ENCODE measurements at places on chromosomes 5 and 9.
A peak's percentile ranks its signal among the peaks of the same experiment; 100 is the strongest.

DNA sequence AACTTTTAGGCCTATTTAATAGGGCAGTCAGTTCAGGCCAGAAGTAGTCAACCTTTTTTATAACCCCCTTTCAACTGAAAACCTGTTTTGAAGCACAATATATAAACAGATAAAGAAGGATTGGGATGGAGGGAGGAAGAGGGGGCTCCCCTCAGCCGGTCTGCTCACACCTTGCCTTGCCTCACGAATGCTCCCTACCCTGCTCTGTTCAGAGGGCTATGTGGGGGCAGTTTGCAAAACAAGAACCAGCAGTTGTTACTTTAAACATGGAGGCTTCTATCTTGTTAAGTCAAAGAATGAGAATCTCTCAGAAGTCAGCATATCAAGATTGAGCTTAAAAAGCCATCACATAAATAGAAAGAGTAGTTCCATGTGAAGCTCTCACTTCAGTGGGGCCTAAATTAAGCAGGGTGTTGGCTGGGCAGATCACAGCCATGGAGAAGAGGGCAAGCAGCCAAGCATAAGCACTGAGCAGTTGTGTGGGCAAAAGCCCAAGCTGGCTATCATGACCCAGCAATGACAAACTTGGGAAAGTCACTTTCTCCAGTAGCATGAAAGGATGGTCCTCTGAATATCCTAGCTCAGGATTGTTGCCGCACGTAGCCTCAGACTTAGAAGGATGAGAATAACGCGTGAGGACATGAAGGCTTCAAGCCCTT, 70.6 kb downstream of the ALDH1A1 start:
- DNase-seq, result no peak

DNA sequence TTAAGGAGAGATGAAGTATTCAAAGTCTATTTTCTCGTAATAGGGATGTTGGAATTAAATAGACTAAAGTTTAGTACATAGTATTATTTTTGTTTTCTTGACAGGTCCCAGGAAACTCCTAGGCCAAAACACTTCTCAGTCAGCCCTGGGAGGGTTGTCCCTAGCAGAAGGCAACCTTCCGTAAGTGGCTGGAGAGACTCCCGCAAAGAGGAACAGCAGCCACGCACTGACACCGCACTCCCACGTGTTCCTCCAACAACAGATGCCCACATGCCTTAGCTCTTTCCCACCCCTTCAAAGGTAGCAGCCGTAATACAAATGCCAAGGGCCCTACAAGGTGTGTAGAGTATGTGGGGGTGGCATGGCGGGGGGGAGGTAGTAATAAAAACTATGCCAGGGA, 28.4 kb downstream of the PCDHGC5 start:
- DNase-seq, result no peak

DNA sequence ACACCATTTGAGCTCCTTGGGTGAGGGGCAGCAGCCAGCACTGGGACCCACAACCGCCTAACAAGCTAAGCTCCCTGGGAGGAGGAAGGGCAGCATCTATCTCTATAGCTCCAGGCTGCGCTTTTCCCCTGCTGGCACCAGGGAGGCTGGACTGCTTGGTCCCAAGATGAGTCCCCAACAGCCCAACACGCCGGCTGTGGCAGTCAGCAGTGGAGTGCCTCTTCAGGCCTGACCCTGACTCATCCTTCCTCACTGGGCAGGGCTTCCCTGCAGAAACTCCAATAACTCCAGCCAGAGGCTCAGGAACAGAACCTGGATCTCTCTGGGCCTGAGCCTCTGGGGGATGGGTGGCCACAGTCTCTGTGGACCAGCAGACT, 113.7 kb upstream of the ADAMTS16 start:
- no peak for DNase-seq

- DNase-seq, result no peak
Measured at GRCh38 chr5:15550502-15551112, 50.6 kb downstream of the FBXL7 start.

DNA sequence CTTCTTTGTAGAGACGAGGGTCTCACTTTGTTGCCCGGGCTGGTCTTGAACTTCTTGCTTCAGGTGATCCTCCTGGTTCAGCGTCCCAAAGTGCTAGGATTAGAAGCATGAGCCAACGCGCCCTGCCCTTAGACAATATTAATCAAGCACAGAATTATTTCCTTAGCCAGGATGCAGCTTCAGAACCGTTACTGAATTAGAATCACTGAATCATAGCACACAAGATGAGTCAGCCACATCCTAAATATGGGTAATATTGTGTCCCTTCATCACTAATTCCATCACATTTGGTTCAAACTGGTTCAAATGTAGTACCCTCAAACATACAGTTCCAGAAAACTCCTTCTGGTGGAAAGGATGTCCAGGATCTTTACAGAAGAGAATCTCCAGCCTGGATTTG, 82.7 kb downstream of the BNC2 start:
- no peak for DNase-seq

DNA sequence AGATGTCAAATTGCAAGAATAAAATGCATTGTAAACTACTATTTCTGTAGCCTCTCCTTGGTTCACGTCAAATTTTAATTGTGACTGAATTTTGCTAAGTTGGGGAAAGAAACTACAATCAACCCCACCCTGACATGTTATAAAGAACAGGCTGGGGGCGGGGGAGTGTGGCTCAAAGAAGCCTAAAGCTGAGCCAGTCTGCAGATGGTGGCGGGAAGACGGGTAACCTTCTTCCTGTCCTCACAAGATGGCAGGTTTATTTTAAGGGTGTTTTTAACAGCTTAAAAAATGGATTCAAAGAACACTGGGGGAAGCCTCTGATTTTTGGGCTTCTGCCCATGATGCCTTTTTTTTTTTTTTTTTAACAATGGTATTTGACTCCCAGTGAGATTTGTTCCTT, 68.5 kb upstream of the MELK start:
- no peak for DNase-seq

GRCh38 chr9:76032038-76032796, 141.7 kb downstream of the PCSK5 start:
- DNase-seq, result no peak

DNA sequence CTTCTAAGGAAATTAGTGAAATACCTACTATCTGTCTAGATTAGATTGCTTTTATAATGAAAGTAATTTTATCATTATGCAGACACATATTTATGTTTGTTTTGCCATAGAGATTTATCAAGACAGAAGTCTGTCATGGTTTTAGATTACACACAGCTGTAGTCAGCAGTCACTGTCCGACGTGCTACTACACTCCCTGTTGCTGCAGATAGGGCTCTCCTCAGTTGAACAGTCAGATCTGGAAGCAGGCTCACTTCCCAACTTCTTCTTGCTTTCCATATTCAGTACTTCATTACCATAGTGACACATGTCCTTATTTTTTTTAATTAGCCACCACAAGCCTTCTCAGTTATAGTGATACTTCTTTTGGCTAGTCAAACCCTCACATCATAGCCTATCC, 329.9 kb upstream of the ITGA1 start:
- no peak for DNase-seq

DNA sequence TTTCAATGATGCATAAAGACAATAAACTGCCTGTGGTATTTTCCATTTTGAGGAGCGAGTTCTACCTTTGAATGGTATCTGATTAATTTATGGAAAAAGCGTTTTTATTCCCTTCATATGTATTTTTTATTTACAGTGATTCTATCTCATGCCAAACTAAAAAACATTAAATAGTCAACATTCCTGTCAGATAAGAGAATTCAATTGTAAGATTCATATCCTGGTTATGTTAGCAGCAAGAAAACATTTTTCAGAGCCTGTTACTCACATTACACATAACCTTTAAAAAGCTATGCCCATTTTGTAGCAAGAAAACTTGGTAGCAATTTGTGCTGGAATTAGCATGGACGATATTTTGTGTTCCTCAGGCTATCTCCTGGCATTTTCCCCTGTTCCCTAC, 55.1 kb upstream of the PRLR start:
- DNase-seq, result no peak

DNA sequence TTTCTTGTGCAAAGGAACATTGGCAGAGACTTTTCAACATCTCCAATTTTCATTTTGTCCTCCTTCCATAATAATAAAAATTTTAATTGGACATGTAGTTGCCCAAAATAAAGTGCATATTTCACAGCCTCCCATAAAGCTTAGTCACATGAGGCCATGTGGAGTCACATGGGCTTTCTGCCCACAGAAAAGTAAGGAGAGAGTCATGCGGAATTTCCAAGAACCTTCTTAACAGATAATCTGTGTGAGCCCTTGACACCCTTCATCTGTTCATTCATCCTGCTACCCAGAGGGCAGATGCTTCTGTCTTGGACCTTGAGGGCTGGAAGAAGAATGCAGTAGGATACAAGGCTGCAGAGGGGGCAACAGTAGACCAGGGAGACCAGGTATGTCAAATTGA, 60.7 kb downstream of the APTX start:
- DNase-seq, result no peak

- DNase-seq, result peak; percentile 28
Measured at GRCh38 chr5:93532370-93532769, 48.6 kb downstream of the NR2F1-AS1 start.

- DNase-seq, result no peak
Measured at GRCh38 chr9:105074491-105074890, 146.5 kb upstream of the ABCA1 start.

- DNase-seq, result no peak
Measured at GRCh38 chr5:93477816-93478215, 103.2 kb downstream of the NR2F1-AS1 start.

GRCh38 chr9:123778232-123778902, 151.6 kb downstream of the DENND1A start:
- DNase-seq, result no peak

DNA sequence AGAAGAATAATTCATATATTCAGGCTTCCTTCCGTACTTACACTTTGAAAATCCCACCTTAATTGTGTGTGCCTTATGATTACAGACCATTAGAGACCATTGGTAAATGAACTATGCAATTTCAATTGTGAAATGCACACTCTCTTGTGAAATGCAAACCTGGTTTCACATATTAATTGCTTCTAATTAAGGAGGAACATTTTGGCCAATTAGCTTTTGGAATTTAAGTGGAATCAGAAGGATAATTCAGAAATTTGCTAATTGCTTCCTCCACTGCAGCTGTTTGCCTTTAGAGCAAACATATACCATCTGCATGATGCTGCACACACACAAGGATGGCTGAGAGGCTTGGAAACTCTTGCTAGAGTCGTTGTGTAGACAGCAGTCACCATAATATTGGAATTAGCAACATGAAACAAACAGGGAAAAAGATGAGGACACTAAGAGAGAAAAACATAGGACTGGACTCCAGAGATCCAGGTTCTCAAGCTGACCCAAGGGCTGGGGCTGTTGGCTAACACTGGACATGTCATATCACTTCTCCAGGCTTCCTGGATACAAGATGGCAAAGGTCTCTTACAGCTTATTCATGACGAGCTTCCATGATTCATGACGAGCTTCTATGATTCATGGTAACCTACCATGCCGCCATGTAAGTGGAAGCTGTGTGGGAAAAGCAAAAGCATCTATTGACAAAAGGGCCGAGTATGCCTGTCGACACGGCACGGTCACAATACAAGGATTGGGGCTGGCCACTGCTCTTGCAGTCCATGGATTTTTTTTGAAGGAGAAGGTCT, 78.0 kb downstream of the PTCH1 start:
- DNase-seq, result no peak

GRCh38 chr5:139838381-139839197, 43.0 kb downstream of the PSD2 start:
- no peak for DNase-seq

- DNase-seq, result no peak
Measured at GRCh38 chr5:37836592-37837413, 3.0 kb downstream of the GDNF start.

GRCh38 chr5:106849266-106849665, 821.5 kb downstream of the EFNA5 start:
- DNase-seq, result no peak

- no peak for DNase-seq
Measured at GRCh38 chr9:115328677-115329076, 210.7 kb upstream of the TNC start.

DNA sequence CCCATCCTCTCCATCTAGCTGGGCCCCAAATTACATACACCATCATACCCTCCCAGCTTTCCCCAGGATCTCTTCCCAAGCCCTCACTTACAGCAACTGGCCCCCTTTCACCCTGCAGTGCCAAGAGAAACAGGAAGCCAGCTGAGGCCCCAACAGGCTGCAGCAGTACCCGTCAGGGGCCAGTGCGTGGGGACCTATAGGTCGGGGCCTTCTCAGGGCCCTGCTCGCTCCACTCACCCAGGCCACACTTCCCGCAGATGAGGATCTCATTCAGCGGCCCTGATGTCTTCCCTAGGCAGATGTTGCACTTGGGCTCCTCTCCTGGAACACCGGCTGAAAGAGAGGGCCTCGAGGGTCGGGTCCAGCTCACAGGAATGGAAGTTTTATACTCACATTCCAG, 6.8 kb downstream of the PHF19 start:
- no peak for DNase-seq

- no peak for DNase-seq
Measured at GRCh38 chr9:116939614-116940013, 252.5 kb downstream of the TRIM32 start.
